ENCODE measurements at places on chromosomes 11 and 22.

DNA sequence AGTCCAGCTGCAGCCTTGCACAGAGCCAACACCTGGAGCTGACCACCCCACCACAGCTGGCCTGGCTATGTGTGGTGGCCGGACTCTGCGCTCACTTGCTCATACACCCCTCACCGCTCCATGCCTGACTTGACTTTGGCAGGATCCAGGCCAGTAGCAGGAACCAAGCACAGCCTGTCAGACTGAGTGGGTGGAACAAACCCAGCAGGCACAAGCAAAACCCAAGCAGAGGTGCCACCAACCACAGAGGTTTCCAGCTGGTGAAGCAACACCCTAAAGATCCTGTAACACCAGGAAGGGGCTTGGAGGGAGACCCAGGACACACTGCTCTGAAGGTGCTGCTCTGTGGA lies 44.9 kb upstream of the WNT11 start:
- DNase-seq = no peak

GRCh38 chr11:108398439-108398838 lies 68.9 kb downstream of the C11orf65 start:
- DNase-seq = no peak

DNA sequence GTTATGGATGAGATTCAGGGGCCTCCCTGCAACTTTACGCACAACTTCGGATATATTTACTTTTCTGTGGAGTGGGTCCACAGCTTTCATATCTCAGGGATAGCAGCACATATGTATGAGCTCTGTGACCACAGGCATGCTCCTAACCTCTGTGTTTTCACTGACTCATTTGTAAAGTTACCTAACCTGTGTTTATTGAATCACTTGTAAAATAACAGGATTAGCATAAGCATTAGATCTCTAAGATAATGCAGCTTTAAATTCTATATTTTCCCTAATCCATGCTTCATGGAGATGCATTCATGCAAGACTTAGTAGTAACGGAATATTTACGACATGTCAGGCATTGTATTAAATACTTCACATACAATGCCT lies 47.9 kb upstream of the DDI1 start:
- DNase-seq = no peak

- DNase-seq = no peak
Measured at GRCh38 chr11:26522912-26523610, 49.0 kb downstream of the MUC15 start.

Data from stimulated activated CD4-positive, alpha-beta T cell treated with anti-CD3 and anti-CD28 coated beads, Interleukin-15, amount 100 ng/mL, for 24 hours (primary cell).